ENCODE measurements at places on chromosomes 11 and 22. TPM values are rescaled to one million over a fixed set of nuclear protein-coding genes. Genes with fewer than 3 reads are reported as not detected.

WNT7B gene
- 10.5 TPM for total RNA-seq

OR52I1 gene
- total RNA-seq, result not detected

DNA sequence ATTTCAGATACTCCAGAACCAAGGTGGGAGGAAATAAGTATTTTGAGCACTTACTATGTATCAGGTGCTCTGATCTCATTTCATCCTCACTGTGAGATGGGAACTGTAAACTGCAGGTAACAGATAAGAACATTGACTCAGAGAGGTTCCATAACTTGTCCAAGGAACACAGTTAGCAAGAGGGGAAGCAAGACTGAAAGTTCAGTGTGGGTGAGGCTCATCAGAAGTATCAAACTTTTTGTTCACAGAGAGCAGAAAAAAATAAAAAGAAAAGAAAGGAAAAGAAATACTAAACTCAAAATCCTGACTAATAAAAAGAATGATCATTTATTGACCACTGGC, 37.1 kb downstream of the RAB30 start:
- no peaks in the 10 kb centered on the region for H3K27me3 ChIP-seq
- peaks cover 7% of the 10 kb centered on the region for H3K4me1 ChIP-seq
- no peak overlapping the region for H3K4me3 ChIP-seq
- H3K36me3 ChIP-seq, result no peaks in the 10 kb centered on the region

DNA sequence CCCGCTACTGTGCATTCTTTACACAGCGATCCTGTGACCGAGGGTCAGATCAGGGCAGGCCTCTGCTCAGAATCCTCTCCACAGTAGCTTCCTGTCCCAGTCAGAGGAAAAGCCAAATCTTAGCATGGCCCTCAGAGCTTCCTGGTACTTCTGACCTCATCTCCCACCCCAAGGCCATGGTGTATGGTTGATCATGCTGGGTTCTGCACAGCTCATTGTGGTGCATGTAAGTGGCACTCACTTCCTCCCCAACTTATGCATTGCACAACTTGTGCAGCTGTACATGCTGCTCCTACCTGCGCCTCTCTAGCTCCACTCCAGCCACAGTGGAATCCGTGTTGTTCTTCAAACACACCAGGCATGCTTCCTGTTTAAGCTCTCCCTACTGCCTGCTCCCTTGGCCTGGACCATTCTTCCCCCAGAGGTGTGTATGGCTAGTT, 20.3 kb downstream of the BMAL1 start:
- H3K36me3 ChIP-seq, result no peaks in the 10 kb centered on the region
- DNase-seq, result no peak
- H3K27me3 ChIP-seq, result no peaks in the 10 kb centered on the region
- no peak overlapping the region for H3K4me3 ChIP-seq
